ENCODE measurements at places on chromosomes 12 and 14.

DNA sequence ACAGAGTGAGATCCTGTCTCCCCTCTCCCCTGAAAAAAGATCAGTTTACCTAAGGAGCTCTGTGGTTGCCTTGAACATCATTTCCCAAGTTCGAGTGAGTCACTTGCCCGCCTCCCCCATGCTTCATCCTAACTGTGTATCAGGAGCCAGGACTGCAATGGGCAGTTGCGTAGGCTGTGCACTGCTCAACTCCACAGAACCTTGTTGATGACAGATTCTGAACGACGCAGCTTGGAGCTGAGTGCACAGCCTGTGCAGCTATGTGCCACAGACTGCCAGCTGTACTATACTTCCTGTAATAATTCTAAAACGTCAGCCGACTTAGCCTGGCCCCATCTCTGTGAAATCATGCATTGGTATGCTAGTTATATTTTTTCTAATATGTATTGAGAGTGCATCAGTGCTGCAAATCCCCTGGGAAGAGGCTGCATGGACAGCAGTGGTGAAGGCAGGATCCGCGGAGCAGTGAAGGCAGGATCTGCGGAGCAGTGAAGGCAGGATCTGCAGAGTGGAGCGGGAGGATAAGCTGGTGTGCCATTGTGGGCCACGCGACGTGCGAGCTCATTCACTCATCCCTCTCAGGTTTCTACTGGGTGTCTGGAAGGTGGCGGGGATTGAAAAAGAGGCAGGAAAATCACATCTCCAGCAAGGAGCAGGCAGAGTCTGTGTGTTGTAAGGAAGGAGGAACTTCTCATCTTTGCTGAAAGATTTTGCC is 80.8 kb downstream of the GALNT9 start:
- no peak for DNase-seq

GRCh38 chr14:93017301-93017797 is 94.4 kb downstream of the CHGA start:
- DNase-seq = no peak

GRCh38 chr12:131817241-131817640 is 11.0 kb upstream of the MMP17 start:
- DNase-seq = no peak

DNA sequence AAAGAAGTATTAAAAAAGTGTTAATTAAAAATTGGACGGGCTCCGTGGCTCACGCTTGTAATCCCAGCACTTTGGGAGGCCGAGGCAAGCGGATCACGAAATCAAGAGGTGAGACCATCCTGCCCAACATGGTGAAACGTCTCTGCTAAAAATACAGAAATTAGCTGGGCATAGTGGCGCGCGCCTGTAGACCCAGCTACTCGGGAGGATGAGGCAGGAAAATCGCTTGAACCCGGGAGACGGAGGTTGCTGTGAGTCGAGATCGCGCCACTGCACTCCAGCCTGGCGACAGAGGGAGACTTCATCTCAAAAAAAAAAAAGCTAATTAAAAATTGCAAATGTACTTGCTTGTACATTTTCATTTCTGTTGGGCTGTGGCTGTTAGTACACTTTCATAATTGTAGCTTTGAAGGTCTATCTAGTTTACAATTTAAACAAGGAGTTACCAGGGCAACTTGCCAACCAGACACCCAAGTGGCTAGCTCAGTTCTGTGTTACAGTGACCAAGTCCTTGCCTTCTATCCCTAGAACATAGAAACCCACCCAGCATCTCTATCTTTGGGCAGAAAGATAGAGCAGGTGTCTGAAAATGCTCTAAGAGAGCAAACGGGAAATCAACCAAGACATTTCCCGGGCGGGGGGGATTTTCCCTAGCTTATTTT is 1.2 kb downstream of the COA8 start:
- no peak for DNase-seq

- no peak for DNase-seq
These were observed 12.5 kb upstream of the INF2 start for GRCh38 chr14:104676694-104677511.

- peak; percentile 35 for DNase-seq
These were observed 4.8 kb upstream of the LMNTD1 start for GRCh38 chr12:25557830-25558436.

- DNase-seq = no peak
These were observed 69.1 kb upstream of the DNM1L start for GRCh38 chr12:32609966-32610365.

DNA sequence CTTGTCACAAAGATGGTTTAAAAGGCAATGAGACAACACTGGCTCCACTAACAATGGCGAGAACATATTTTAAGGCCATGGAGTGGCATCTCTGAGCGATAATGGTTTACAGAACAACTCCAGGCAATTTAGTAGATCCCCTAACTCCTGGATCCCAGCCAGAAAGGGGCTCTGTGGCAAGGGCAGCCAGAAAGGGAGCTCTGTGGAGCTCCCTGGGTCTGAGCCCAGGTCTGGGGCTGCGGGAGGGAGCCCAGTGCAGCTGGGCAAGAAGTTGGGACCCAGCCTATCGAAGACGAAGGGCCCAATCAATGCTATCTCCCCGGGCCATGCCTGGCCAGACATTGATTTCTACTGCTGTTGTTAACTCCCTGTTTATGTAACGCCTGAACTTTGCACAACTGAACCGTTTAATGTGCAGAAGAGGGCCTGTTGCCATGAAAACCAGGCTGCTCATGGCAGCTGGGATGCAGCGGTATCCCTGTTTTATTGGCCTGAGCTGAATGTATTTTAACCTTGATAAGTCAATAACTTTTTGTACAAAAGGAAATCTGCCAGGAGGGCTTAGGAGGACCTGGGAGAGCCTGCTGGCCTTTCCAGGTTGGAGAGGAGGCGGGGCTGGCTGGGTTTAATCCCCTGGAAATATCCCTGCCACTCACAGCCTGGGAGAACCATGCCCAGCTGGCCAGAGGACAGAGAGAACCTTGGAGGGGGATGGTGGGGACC is 6.7 kb upstream of the FAM222A start:
- no peak for DNase-seq

DNA sequence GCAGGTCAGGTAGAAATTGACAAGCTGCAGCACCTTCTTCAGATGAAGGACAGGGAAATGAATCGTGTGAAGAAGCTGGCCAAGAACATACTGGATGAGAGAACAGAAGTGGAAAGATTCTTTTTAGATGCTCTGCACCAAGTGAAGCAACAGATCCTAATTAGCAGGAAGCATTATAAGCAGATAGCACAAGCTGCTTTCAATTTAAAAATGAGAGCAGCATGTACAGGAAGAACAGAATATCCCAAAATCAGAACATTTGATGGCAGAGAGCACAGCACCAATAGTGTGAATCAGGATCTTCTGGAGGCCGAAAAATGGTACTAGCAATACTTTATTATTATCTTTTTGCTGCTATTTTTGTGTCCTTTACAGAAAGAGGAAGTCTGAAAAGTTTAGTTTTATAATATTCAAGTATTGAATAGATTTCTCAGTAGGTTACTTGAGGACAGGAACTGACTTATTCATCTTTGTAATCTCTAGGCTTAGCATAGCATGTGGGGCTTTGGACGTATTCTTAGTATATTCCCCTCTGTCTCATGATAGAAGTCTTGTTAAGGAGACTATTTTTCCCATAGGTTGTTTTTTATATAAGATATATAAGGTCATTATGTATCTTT is 30.8 kb downstream of the BBOF1 start:
- DNase-seq = peak; percentile 32

- DNase-seq = no peak
These were observed 100.1 kb downstream of the ATP23 start for GRCh38 chr12:58041441-58041840.

DNA sequence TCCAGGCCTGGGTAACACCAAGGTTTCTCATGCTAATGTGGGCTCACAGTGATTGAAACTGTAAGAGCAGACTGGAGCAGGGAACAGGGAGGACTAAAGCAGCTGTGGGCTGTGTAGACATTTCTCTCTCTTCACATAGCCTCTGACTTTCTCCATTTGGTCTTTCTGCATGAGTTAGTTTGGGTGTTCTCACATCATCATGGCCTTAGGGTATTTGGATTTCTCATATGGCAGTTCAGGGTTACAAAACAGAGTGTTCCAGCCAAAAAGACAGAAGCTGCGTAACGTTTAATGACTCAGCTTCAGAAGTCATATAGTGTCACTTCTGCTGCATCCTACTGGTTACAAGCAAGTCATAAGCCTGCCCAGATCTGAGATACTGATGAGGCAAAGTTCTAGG is 52.0 kb upstream of the OSBPL8 start:
- DNase-seq = peak; percentile 82

DNA sequence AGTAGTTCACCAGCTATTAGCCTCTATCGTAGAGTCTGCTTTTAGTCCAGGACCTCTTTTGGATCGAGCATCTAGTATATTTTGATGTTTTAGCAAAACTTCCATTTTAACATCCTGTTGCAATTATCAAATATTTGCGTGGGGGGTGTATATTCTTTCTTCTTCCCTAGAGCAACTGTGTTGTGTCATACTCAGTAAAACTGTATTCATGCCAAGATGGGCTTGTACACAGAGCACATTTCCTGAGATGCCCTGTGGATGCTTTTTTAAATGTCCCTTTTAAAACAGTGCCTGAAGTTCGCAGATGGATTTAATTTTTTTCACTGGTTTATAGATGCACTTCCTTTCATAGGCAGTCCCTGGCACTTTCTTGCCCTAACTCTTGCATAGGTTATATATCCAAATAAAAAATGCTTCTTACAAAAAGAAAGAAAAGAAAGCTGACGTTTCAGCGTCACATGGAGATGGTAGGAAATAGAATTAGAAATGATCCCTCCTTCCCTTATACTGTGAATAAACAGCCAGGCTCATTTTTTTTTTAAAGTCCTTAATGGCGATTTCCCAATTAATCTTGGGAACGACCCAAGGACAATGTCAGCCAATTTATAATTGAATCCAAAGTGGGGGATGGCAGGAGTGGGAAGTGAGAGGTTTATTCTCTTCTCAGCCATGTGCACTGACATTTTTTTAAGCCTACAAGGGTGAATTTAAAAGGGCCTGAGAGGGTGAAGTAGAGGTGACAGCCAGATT is 247.0 kb downstream of the SLC41A2 start:
- no peak for DNase-seq

- no peak for DNase-seq
These were observed 23.8 kb upstream of the PYROXD1 start for GRCh38 chr12:21413369-21414277.

DNA sequence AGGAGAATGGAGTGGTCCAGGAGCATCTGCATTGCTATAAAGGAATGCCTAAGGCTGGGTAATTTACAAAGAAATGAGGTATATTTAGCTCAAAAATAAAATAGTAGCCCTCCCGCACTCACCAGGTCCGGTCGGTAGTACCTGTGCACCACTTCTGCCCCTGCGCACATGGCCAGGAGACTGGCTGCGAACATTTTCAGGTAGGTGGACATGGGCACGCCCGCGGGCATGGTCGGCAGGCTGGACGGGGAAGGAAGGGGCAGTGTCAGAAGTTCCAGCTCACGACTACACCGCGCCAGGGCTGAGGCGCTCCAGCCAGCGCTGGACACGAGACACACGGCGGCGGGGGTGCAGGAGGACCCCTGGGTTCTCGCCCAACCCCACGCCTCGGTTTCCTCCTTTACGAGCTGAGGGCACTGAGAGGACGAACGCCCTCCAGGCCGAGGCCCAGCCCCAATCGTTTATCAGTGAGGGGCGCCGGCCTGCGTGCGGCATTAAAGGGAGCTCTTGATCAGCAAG is 9.1 kb upstream of the TDG start:
- DNase-seq = no peak

- no peak for DNase-seq
These were observed 50.7 kb downstream of the SFSWAP start for GRCh38 chr12:131761638-131762037.

DNA sequence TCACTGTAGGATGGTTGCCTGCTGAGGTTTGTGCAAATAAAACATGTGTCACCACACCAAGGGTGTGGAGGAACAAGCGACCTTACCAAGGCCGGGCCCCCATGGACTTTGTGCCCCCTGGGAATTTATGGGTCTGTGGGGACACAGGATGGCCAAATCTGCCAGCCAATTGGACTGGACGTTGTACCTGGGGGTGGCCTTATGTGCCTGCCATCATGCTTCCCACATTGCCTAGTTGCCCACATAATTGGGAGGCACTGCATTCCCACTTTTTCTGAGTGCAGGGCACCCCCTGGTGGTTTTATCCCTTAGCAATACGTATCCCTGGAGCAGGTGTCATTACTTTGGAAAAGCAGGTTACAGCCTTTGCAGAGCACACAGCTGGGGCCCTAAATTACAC is 92.6 kb upstream of the TMPO start:
- DNase-seq = no peak

DNA sequence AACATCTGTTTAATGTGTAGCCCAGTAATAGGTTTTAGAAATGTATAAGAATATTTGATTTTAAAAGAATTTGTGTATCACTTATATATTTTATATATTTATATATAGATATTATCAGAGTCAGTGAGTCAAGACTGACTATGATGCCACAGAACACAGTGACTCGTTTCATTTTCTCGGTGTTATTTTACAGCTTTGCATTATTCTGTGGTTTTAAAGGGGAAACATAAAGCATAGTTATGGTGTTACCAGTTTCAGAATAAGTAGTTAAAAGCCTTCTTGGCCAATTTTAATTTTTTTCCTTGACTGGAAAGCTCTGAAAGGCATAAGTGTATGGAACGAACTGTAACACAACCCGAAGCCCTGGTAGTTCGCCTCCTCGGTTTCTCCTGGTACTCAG is 91.0 kb downstream of the GRIP1 start:
- no peak for DNase-seq

DNA sequence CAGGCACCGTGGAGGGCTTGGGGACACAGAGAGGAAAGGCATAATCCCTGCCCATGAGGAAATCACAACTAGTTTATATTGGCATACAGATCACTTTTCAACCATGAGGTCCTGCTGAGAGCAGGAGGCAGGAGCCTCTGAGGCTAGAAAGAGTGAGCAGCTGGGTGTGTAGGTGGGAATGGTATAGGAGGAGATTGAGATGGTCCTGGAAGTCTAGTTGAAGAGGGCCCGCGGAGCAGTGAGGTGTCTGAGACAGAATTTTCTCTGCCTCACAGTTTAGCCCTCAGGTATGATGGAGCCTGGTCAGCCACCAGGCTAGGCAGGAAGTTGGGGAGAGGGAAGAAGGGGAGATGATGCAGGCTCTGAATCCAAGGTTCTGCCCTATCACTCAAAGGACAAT is 54.7 kb upstream of the JDP2 start:
- DNase-seq = no peak
